ENCODE measurements at places on chromosomes 7 and 10.

DNA sequence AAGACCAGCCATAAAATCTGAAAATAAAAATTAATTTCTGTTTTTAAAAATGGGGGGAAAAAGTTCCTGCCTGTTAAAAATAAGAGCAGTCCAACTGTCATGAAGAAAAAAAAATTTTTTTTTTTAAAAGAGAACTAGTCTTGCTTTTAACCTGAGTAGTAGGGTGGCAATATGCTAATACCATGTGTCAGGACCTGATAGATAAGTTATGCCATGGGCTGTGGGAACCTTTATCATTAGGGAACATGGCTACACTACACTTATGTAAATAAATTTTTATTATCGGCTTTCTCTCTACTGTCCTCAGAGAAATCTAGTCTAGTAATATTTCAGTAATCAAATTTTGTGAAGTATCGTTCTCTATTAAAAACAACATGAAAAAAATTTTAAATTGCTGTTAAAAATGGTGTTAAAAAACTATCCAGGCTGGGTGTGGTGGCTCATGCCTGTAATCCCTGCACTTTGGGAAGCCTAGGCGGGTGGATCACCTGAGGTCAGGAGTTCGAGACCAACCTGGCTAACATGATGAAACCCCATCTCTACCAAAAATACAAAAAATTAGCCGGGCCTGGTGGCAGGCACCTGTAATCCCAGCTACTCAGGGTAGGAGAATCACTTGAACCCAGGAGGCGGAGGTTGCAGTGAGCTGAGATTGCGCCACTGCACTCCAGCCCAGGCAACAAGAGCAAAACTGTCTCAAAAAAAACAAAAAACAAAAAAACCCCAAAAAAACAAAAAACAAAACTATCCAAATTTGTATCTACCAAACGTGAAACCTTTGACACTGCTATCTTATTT, 20.7 kb downstream of the NT5C3A start:
- DNase-seq: no peak

- DNase-seq: no peak
These were observed 15.1 kb downstream of the FAM53B start for GRCh38 chr10:124728830-124729661.

DNA sequence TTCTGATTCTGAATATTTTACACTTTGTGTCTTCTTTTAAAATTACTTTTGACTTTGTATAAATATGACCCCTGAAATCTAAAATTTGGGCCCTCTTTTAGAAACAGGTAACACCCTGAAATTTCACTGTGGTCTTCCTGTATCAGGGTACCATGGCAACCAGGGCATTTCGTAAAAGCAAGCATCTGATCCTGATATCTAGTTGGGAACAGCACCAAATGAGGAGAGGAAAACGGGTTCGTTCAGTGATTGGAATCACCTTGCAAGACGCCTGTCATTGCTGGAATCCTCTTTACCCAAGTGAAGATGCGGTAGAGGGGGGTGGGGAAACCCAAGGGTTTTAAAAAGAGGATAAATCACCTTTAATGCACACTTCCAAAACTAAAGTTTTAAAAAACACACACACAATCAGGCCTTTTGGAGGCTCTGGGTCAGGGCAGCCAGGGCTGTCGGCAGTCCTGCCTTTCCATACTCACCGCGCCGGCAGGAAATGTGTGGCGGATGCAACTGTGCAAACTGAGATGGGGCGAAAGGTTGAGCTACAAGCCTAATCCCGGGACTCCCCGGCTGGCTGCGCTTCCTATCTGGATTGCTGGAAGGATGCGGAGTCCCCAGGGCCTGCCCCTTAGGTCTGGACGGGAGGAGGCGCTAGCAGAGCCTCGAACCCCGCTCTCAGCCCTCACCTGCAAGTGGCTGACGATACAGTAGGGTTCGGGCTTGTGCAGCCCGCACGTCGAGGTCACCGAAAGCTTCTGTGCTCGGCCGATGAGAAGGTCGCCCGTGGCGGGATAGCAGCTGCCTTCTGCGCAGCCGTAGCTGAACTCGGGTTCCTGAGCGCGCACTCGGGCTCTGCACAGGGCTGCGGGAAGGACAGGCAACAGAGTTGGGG, 1.8 kb downstream of the LAMB1 start:
- DNase-seq: peak; percentile 66

DNA sequence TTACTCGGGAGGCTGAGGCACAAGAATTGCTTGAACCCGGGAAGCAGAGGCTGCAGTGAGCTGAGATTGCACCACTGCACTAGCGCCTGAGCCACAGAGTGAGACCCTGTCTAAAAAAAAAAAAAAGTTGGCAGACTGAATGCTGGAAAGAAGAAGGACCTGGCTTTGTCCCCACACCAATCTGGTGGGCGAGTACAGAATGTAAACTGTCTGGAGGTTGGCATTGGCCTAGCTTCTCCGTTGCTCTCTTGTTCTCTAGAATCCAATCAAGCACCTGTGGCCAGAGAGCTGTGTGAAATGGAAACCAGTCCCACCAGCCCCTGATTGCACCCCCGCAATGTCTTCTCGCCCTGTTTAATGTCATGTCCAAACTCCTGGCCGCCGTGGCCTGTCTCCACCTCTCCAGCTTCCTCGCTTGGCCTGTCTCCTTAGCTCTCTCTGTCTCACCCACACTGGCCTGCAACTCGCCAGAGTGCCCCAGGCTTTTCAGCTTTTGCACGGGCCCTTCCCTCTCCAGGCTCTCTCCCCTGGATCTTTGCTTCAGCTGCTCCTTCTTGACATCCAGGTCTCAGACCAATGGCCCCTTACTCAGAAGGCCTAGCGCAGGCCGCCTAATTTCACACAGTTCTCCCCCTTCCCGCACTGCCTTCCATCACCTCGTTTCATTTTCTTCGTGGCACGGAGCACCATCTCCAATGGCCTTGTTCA, 670 bp upstream of the AGK start:
- peak; percentile 11 for DNase-seq

DNA sequence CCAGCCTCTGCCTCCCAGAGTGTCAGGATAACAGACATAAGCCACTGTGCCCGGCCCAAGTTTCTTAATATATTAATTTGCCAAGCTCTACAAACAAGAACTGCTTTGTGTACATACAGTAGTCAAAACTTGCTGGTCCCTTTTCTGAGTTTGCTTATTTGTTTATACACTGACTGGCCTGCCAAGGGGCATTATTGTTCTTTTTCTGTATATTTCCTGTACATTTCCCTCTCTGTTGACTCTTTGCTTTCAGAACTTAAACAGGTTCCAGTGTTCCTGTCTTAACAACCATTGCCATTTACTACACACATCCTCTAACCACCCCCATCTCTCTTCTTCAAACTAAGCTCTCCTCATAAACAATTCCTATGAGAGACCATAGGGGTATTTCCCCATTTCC, 61.5 kb upstream of the RPA3 start:
- no peak for DNase-seq

DNA sequence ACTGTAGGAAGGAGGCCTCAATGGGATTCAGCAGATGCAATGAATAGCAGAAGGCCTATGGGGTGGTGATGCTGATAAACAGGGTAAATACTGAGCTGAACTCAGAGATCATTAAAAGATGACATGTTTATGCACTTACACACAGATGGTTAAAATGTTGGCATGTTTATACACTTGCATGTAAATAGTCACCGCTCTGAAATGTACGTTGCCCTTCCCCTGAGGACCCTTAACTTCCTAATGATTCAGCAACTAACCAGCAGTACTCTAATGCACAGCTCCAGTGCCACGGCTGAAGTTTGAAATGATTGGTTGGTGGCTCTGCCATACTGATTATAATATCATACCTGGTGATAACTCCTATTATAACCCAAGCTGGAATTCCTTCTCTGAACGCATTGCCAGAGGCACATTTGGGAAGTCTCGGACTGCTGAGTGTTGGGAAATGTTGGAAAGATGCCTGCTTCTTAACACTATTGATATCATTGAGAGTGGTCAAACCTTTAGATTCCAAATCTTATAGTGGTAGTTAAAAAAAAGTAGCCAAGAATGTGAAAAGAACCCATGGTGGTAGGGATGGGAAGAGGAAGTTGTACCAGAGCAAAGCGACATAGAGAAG, 3.7 kb upstream of the CAV1 start:
- DNase-seq: no peak

DNA sequence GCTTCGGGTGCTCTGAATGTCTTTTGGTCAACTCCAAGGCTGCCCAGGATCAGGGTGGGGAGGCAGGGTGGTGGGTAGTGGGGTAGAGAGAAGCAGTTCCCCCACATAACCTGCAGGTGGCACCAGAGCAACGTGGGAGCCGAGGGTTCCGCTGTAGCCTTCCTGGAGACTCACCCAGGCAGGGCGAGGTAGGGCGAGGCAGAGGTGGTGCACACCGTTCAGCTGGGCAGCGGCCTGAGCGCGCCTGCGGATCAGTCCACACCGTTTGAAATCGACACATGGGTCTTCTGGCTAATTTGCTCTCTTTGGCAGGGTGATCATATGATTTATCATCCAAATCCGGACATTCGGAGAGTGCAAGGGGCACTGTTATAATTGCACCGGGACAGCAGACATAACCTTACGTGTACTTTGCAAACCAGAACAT, 41.4 kb upstream of the MAP3K8 start:
- DNase-seq: peak; percentile 84

DNA sequence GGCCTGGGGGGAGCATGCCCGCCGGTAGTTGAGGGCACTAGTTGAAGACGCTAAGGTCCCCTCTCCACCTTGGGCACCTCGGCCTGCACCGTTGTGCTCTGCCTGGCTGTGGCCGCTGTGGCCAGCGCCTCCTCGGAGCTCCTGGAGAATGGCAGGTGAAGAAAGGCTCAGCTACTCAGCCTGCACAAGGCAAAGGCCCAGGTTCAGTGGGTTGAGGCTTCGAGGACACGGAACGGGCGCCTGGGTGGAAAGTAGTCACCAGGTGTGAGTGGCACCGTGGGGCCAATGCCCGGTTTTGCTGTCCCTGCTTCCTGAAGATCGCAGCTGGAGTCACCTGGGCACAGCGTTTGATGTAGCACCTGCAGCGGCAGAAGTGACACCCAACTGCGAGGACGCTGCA, 12.4 kb upstream of the ZNF716 start:
- DNase-seq: no peak

- DNase-seq: no peak
These were observed 71.6 kb upstream of the ZPBP start for GRCh38 chr7:50164559-50165170.

GRCh38 chr10:93541402-93542357, 24.8 kb upstream of the FFAR4 start:
- peak; percentile 44 for DNase-seq

- DNase-seq: no peak
These were observed 565.7 kb downstream of the TCERG1L start for GRCh38 chr10:130745821-130746220.

GRCh38 chr10:125152450-125153368, 7.7 kb downstream of the CTBP2 start:
- no peak for DNase-seq

DNA sequence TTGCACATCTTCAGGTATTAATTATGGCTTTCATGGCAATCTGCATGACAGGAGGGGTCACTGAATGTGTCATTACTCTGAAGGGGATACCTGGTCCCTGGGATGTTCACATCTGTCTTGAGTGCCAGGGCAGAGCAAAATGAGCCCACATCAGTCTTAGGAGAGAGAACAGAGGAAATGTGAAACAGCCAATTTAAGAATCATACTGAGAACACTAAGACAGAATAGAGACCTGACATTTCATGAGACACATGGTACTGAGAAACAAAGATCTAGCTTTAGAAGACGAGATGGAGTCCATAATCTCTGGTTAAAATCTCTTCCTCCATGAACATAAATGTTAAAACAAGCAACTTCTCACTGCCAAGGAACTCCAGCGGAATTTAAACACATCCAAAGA, 34.1 kb upstream of the FZD1 start:
- no peak for DNase-seq

GRCh38 chr7:23108995-23109394, 3.4 kb downstream of the KLHL7 start:
- DNase-seq: no peak

- no peak for DNase-seq
These were observed 66.6 kb downstream of the PWWP2B start for GRCh38 chr10:132463333-132464255.

GRCh38 chr10:33100781-33101391, 142.9 kb upstream of the ITGB1 start:
- no peak for DNase-seq

GRCh38 chr7:41969561-41970105, 266.7 kb upstream of the INHBA start:
- no peak for DNase-seq

- DNase-seq: no peak
These were observed 135.8 kb upstream of the GPR26 start for GRCh38 chr10:123530166-123530870.

DNA sequence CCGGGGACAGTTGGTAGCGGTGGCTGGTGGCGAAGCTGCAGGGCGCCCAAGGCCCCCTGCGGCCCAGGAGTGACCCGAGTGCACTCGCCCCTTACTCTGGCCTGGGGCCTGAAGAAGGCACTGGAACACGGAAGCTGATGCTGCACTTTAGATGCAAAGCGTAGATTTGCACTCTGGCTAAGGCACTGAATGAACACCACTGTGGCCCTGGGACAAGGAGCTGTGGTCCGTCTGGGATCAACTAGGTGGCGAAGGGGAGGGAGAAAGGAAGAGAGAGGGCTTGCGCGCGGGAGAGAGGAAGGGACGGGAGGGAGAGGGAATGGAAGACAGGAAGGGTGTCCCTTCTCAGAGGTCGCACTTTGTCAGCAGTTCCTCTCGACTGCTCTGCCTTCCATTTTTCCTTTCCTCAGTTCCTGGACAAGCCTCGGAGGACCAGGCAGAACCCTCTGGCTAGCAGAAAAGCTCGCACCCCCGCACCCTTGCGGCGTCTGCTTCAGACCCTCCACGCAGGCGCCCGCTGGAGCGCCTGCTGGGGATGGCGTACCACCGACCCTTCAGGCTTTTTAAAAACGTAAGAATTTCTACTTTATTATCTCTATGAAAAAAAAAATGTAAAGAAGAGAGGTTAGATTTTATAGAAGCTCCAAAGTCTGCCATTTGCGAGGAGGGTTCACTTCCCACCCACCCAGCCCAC, 1.2 kb downstream of the FERD3L start:
- no peak for DNase-seq
